NCI-H524 treated with DMSO at 0.1 percent for 48 hours (cell line): ENCODE measurements at places on chromosomes 16 and 17.

GRCh38 chr17:74833501-74834377, 25.9 kb downstream of the GRIN2C start:
- no peak for DNase-seq

GRCh38 chr16:50502616-50503011, 45.6 kb upstream of the NKD1 start:
- peak; percentile 61 for DNase-seq

DNA sequence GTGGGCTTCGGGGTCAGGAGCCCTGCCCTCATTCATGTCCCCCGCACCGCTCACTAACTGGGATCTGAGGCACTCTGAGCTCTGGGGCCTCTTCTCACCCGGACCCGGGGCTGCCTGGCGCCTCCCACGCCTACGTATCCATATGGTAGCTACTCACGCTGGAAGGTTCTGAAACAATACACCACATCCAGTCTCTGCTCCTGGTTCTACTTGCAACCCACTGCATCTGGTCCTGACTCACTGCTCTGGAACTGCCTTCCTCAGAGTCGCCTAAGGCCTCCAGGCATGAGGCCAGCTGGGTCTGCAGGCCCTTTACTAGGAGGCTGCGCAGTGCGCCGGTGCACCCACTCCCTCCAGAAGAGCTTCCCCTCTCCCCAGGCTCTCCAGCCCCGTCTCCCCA, 18.1 kb downstream of the USP36 start:
- no peak for DNase-seq

DNA sequence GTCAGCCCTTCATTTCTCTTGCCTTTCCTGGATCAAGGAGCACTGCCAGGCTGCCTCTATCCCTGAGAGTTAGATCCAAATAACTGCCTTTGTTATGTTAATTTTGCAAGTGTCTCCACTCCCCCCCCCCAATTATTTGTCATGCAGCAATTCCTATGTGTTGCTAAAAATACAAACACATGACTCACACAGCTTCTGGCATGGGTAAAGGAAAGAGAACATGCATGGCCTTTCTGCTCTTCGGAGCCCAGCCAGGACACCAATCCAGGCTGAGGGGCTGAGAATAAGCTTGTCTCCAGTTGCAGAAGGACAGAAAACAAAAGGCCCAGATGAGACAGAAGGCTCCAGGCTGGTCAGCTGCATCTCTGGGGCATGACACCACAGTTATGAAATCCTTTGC, 148.0 kb upstream of the TNRC6C start:
- no peak for DNase-seq

DNA sequence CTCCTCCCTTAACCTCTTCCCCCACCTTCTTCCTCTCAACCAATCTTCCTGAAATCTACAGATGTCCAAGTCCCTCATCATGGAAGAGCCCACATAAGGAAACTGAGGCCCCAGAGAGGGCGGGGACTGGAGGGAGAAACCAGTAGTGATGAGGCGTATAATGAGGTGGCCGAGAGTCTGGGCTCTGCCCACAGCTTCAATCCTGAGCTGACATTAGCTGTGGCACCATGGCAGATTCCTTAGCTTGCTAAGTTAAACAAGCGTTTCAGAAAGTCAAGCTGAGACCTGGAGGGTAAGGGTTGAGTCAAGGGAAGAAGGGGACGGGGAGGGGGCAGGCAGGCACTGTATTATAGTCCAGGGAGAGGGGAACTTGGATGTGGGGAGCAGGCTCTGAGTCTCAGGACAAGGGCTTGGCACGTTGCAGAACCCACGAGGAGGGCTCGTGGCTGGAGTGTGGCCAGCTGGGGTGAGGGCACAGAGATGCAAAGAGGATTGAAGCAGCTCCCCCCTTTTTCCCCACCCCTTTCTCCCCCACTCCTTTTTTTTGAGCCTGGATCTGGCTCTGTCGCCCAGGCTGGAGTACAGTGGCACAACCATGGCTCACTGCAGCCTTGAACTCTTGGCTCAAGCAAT, 13.3 kb downstream of the ARHGAP23 start:
- no peak for DNase-seq

DNA sequence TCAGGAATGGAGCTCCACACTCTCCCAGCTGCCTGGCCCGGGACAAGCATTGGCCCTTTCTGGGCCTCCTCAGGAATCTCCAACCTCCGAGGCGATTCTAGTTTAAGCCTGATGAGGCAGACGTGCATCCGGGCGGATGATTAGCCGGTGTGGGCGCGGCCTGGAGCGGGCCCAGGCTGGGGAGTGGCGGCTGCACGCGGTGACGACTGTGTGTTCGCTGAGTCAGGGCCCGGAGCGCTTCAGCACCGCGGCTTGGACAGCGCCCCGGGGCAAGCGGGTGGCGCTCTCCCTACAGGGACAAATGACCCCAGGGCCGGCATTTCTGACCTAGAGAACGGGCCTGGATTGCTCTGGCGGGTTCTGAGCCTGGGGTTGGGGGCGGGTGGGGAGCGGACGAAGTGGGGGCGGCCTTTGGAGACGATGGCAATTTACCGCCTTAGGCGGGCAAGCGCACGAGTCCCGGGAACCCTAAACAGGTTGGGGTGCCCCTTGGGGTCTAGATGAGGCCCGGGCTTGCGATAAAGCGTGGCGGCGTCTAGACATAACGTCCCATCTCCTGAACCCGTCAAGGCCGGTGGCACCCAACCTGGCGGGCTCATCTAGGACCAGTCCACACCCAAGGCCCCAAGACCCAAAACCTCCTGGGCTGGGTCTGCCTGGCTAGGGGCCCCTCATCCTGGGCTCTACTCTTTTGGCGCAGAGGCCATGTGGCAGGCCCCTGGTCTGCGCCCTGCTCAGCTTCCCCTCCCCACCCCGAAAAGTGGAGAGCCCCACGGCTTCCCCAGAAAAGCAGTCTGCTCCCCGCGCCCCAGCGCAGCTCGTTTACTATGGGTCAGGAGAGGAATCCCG, 22.3 kb upstream of the ZNHIT3 start:
- no peak for DNase-seq
